T-helper 9 cell (primary cell): ENCODE measurements at places on chromosomes 7 and 10.

- DNase-seq, result no peak
Observed at GRCh38 chr10:62248465-62248864, 20.2 kb downstream of the RTKN2 start.

DNA sequence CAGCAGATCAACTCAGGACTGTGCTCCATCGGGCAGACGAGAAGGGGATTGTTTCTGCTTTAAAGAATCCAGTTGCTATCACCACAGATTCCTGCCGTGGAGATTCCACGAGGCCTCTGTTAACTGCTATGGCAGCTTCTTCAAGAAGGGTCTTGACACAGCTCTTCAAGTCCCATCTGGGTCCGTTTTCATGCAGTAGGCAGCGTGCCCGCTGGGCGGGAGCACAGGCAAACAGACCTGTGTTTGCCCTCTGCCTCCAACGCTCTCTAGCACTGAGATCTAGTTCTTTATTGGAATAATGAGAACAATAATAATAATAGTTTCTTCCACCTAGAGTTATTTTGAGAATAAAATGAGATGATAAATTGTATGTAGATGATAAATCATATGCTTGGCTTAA is 127.2 kb upstream of the SP8 start:
- no peak for DNase-seq

GRCh38 chr7:126657599-126658358 is 595.0 kb downstream of the GRM8 start:
- no peak for DNase-seq

GRCh38 chr10:3666525-3667302 is 118.3 kb downstream of the KLF6 start:
- DNase-seq, result peak; percentile 32

DNA sequence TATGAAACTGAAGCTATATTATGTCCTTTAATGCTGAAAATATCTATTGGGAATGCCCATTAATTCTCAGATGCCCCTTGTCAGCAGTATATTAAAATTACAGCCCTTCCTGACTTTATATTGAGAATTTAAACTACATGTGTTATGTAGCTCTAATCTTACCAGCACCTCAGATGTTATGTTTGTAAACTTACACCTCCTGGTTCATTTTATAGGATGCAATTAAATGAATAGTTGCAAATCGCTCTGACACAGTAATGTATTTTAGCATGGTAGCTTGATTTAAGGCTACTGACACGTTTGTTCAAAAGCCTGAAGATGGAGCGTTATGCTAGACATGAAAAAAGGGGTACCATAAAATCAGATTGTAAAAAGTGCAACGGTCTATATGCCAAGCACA is 35.0 kb upstream of the MET start:
- DNase-seq, result no peak
